ENCODE measurements at places on chromosomes 1 and 21.

DNA sequence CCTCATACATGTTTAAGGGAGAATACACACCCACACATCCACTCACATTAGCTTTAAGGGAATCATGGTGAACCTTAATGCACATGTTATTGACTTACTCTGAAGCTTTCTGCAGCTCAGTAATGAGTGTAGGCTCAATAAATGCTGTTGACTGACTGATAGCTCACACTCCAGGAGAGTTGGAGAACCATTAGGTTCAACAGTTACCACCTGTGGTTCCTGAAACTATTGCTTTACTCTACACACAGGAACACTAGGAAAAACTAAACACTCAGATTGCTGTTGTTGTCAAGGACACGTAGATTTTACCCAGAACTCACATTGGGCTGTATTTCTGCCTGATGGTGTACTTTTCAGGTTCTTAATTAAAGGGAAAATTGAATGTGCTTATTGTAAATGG, 37.3 kb downstream of the ZC3H11B start:
- DNase-seq: no peak

DNA sequence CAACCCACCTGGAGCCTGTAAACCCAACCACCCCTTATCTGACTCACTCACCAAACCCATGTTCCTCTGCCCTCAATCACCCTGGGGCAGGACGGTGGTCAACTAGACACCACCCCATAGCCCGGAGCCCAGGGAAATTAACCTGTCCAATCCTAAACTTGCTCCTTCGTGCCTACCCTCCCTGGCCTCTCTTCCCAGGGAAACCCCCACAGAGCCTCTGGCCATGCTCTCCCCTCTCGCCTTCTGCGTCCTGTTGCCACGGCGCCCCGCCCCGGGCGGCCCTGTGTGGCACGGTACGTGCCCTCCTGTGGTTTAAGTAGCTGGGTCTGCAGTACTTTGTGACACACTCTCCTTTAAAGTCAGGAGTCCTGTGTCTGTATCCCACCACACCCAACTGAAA, 4.0 kb upstream of the FTCD start:
- no peak for DNase-seq

GRCh38 chr1:237119091-237119490, 77.1 kb downstream of the RYR2 start:
- DNase-seq: no peak

- no peak for DNase-seq
These were observed 8.0 kb downstream of the SMCP start for GRCh38 chr1:152886085-152886484.

- DNase-seq: no peak
These were observed 137.2 kb downstream of the DHRS3 start for GRCh38 chr1:12480748-12481362.

GRCh38 chr1:179775009-179775408, 31.9 kb downstream of the FAM163A start:
- DNase-seq: no peak

DNA sequence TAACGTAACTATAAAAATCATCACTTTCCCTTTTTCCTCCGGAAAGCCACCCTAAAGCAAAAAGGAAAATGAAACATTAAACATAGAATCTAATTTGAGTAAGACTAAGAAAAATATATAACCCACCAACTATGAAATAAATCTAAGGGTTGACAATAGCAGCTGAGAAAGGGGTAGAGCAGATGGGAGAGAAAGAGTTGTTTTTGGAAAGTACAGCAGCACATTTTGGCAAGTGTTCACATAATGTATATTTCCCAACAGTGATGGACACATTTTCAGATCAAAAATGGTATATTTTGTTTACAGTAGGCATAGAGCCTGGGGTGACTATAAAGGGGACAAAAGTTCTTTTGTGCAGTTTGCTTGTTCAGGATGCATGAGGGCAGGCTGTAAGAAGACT, 1287.4 kb upstream of the B3GALT2 start:
- DNase-seq: no peak

DNA sequence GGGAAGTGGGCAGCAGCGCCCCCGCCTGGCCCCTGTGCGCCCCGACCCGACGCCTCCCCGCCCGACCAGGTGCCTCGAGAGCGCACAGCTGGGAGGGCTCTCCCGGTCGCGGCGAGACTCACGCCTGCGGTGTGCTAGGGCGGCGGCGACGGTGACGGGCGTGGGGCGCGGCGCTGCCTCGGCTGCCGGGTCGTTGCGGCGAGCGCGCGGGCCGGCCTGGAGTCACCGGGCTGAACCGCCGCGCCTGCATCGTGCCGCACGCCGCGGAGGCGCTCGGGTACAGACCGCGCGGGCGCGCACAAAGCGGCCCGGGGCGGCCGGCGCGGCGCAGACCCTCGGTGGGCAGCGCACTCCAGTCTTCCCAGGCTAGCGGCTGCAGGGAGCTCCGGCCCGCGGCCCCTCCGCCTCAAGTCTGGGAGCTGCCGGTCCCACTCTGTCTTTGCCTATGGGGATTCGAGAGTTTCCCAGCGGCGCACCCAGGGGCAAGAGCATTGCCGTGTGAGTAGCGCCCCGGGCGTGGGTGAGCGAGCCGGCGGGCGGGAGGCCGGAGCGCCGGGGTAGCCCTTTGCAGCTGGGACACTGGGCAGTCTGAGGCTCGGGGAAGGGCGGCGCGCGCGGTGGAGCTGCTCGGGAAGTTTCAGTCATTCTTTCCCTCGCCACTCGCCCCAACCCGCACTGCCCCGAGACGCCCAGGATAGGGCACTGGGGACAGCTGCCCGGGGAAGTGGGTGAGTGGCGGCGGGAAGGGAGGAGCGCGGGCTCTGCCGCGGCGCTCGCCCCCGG, at the start of gene SLC35F3:
SLC35F3 (plus strand) TSS at position 44 of the 783 bp plus-strand sequence.
- DNase-seq: peak; percentile 67

- DNase-seq: no peak
These were observed 140.7 kb upstream of the CD34 start for GRCh38 chr1:208051651-208052050.

GRCh38 chr1:247077213-247077612, 1.4 kb downstream of the ZNF670 start:
- no peak for DNase-seq
